ENCODE measurements at places on chromosomes 1 and 21.

GRCh38 chr1:20604678-20605077 lies 15.8 kb downstream of the CDA start:
- no peak for DNase-seq

- no peak for DNase-seq
Observed at GRCh38 chr1:244789731-244790130, 45.7 kb upstream of the COX20 start.

- DNase-seq, result no peak
Observed at GRCh38 chr1:92425617-92426016, 61.1 kb downstream of the GFI1 start.

DNA sequence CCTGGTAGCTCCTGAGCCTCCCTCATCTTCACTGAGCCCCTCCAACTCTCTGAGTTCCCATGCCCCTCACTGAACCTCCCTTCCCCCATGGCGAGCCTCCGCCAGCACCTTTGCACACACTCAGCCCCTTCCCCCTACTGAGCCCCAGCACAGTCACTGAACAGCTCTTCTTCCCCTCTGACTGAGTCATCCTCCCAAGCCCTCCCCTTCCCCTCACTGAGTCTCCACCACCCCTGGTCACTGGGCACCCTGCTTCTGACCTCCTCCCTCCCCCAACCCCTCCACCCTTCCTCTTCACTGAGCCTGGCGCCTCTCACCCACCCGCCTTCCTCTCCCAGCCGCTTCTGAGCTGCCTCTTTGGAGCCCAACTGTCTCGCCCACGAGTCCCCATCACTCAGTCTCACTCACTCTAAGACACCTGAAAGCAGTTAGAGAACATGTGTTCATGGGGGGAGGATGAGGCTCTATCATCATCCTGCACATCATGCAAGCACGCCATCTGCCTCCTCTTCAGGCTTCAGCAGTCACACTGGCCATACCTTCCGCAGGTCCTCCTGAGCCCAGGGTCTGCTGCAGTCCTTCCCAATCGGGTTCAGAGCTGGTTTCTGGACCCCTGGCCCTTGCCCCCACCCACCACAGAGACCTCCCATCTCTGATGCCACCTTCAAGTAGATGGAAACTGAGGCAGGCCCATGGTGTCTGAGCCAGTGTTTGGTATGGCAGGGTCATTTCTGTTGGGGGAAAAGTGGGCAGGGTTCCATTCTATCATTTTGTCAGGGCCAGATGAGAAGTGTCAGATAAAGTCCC lies 2.0 kb upstream of the TRNP1 start:
- DNase-seq, result no peak

- no peak for DNase-seq
Observed at GRCh38 chr1:2177541-2177940, 17.0 kb downstream of the FAAP20 start.

- DNase-seq, result no peak
Observed at GRCh38 chr21:24112020-24112419, 1495.3 kb downstream of the MRPL39 start.

DNA sequence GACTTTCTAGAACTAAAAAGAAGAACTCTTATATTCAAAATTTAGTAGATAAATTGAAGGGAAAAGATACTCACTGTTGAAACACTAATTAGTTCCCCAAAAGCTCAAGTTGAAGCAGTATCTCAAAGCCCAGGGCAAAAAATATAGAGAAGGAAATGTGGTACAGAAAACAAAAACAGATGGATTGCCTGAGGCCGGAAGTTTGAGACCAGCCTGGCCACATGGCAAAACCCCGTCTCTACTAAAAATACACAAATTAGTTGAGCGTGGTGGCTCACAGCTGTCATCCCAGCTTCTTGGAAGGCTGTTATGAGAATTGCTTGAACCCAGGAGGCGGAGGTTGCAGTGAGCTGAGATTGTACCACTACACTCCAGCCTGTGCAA lies 36.0 kb downstream of the FAM177B start:
- no peak for DNase-seq

- DNase-seq, result peak; percentile 73
Observed at GRCh38 chr21:24939291-24939690, 668.0 kb downstream of the MRPL39 start.

DNA sequence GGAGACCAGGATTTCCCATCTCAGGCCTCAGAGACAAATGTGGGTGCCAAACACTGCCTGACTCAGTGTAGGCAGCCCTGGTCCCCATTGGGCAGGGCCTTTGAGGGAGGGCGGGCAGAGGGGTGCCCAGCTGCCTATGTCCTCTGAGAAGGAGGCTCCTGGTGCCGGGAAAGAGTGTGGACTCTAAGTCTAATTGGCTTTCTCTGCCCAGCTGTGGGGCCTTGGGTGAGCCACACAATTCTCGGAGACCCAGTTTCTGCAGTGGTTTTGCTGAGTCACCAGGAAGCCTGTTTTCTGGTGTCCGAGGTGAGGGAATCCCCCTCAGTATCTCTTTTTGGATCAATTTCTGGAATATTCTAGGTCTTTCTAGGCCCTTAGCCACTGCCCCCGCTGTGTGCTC lies 35.3 kb upstream of the ACTL8 start:
- no peak for DNase-seq

GRCh38 chr1:198649968-198650338 lies 11.1 kb downstream of the PTPRC start:
- DNase-seq, result no peak

All from NCI-H2081 (cell line).